ENCODE measurements at places on chromosomes 6 and 20. TPM values are rescaled to one million over a fixed set of nuclear protein-coding genes. Genes with fewer than 3 reads are reported as not detected.

Gene SLC26A8
- 0.10 TPM for total RNA-seq

Gene GTSF1L
- total RNA-seq = not detected

Gene PROKR2
- total RNA-seq = not detected

Gene OTOR
- not detected for total RNA-seq

Gene DEFB124
- not detected for total RNA-seq

Gene OR11A1
- total RNA-seq = not detected

Gene MOG
- total RNA-seq = not detected

Gene CTAGE9
- not detected for total RNA-seq

Gene C20orf144
- total RNA-seq = 0.21 TPM

All from mononuclear cell (primary cell).